WERI-Rb-1 (cell line): ENCODE measurements at places on chromosomes 2 and 18.

DNA sequence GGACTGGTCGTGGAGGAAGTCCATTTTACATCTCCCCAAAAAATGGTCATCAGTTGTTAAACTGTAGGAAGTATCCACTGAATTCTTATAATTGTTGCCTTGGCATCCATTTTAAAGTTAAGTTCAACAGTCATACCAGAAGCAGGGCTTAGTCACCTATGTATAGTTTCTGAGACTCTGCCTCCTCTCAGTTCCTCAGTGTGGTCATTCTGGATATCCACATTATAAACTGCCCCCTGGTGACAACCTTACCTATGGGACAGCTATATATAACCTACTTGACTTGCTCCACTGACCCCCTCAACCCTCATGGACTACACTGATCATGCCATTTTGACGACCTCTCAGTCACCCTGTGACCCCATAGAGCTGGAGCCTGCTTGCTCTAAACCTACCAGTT, 617.0 kb downstream of the LRP1B start:
- no peak for DNase-seq

GRCh38 chr2:175948191-175948590, 53.9 kb downstream of the LNPK start:
- DNase-seq: no peak

DNA sequence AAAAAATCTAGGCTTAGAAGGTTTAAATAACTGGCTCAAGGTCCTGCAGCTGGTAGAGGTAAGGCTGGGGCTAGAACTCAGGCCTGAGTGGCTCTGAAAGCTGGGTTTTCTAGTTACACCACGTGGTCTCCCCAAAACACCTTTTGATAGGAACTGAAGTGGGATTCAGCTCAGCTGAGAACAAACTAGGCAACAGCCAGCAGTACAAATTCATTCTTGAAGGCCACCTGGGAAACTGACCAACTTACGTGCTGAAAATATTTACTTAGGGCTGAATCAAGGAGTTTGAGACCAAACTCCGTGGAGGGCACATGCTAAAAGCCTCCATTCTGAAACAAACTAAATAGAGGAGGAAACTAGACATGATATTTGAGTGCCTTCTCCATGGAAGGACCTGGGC, 67.2 kb downstream of the AOX1 start:
- DNase-seq: no peak

DNA sequence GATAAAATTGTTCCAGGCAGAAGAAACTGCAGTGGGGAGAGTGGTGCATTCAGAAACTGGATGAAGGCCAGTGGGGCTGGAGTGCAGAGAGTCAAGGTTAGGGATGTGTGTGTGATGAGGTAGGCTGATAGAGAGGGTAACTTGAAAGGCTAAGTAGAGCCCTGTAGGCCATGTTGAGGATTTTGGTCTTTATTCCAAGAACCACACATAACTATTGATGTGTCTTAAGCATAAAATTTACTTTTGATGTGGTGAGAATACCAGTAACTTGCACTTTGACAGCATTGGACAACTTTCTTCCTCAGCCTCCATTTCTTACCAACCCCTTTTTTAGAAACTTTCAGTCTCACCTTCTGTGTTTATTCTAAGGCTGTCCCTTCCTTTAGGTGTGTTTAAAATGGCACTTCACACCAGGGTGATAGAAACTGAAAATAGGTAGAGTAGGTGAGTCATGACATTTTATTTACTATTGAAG, 22.6 kb downstream of the MTX2 start:
- DNase-seq: no peak

GRCh38 chr2:11588228-11589110, 54.6 kb downstream of the GREB1 start:
- DNase-seq: peak; percentile 70

DNA sequence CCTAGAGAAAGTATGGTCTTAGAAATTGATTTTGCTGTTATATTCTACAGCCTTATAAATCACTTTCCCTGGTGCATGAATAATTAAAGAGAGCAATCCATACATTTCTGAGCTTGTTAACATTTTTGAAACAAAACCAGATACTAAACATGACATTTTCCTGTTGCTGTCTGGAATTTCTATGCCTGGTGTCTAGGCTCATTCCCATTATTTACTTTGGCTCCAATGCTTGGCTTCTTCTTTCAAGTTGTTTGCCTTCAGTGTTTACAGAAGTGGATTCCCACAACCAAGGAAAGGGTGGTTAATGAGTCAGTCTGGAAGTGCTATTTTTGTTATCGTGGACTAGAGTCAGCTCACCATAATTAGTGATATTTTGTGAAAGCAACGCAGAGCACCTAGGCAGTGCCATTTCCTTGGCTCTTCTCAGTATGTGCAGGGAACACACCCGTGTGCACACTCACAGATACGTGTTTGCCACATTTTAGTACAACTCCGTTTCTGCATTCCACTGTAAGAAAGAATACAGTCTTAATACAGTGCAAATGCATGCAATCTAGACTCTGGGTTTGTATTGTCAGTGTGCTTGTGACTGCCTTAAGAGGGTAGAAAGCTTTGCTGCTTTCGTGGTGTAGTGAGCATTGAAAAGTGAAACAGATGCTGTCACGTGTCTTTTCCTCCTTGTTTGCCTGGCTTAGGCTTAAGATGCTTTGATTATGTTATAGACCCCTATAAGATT, 185.0 kb upstream of the RASGRP3 start:
- no peak for DNase-seq

DNA sequence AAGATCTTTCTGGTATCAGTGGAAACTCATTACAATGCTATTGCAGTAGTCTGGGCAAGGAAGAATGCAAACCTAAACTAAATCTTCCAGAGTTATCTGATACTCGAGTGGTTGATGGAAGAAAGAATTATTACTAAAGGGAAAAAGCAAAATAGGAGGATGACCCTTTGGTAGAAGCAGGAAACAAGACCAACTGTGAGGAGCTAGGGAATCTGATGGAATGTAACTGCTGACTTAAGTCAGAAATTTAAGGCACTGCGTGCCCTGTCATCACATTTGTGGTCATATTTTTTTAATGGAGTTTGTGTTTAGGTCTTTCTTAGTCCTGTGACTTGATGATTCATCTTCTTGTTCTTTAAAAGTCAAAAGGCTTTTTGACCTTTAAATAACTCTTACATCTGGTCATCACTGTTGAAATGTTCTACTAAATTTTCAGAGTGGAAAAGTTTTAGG, 36.5 kb upstream of the ARMC9 start:
- no peak for DNase-seq

- DNase-seq: no peak
Observed at GRCh38 chr18:77039196-77040130, 93.1 kb downstream of the MBP start.
